Activated CD4-positive, CD25-positive, alpha-beta regulatory T cell (primary cell): ENCODE measurements at places on chromosomes 3 and 15.

DNA sequence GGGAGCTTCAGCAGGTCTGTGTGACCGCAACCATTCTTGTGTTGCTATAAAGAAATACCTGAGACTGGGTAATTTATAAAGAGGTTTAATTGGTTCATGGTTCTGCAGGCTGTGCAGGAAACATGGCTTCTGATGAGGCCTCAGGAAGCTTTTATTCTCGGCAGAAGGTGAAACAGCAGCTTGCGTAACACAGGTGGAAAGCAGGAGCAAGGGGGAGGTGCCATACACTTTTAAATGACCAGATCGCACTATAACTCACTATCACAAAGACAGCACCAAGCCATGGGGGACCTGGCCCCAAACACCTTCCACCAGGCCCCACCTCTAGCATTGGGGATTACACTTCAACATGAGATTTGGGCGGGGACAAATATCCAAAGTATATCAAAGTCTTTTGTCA lies 8.3 kb upstream of the CIB2 start:
- DNase-seq, result no peak

DNA sequence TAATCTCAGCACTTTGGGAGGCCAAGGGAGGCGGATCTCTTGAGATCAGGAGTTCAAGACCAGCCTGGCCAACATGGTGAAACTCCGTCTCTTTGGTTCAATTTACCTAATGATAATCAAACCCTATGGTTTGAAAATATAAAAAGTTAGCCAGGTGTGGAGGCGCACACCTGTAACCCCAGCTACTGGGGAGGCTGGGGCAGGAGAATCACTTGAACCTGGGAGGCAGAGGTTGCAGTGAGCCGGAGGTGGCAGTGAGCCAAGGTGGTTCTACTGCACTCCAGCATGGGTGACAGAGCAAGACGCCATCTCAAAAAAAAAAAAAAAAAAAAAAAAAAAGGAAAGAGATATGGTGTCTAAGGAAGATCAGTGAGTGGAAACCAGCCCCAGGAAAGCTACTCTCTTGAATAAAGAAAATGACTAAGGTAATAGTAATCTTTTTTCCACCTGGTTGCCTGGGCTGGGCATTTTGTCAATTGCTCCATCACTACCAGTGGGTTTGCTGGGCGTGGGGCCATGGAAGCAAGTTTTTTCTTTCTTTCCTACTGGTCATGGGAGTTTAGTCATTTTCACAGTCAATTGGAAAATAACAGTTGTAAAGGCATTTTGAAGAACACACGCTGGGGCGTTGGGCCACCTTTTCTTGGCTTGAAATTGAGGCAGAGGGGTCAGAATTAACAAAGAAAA lies 387.6 kb upstream of the RGMA start:
- no peak for DNase-seq

DNA sequence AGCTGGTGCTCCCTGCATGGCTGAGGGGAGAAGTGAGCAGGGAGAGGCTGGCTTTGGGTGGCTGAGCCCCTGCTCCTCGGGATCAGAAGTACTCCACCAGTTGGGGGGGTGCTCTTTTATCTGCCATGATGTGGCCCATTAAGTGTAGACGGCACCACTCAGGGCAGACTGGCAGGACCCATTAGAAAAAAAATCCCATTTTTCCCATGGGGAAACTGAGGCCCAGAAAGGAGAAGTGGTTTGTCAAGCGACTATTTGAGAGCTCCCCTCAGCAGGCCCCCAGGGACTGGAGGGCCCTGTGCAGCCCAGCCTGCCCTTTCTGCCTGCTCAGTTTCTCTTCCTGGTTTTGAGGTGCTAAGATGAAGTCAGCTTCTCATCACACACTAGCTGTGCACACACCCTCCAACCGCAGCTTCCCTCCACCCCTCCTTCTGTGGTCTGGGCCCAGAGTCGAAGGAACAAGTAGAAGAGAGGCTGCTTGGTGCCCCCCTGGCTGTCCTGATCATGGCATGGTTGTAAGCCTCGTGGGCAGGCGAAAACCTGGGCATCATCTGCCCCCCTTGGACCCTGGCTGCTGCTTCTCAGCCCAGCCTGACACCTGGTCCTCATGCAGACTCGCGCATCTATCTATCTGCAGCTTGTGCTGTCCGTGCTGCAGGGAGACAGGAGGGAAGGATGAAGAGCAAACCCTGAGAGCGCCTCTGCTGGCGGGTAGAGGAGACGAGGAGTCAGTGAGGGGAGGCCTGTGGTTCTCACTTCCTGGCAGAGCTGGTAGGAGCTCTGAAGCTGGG lies 5.6 kb downstream of the CSK start:
- DNase-seq, result peak; percentile 67

DNA sequence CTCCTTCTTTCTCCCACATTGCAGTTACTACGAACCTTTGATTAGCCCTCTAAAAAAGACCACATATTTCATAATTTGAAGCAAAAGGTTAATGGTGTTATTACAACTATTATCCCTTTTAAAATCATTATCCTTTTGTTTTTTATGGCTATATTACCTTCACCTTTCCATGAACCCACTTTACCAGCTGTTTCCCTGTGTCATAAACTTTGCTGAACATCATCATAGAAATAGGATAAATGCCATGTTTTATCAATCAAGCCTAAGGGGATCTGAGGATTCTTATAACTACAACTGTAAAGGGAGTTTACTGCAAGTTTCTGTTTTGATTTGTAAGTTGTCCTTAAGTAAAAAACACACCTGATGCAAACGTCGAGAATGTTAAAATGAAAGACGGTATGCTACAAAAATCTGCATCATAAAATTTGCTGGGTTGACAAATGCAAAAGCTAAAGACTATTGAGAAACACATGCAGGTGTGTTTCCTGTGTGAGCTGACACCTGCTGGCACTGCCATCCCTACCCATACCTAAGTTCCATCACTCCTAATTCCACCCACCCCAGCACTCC lies 39.1 kb upstream of the ARRDC4 start:
- no peak for DNase-seq

DNA sequence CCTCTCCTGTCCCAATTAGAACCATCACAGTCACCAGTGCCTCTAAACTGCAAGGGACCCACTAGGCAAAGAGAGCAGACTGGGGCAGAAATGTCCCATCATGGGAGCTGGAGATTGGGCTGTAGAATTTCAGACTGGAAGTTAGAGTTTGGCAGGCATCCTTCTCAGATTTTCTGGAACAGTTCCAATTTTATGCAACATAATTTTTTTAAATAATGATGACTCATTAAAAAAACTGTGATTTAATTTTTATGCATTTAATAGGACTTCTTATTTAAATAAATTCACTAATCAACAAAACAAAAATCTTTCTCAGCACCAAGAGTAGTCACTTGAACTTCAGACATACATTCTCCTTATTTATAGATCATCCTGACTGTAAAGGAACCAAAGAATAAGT lies 84.6 kb upstream of the SLC7A14 start:
- no peak for DNase-seq

GRCh38 chr15:88574655-88575054 lies 28.2 kb upstream of the DET1 start:
- no peak for DNase-seq

GRCh38 chr3:192444096-192444790 lies 283.1 kb downstream of the FGF12 start:
- no peak for DNase-seq

DNA sequence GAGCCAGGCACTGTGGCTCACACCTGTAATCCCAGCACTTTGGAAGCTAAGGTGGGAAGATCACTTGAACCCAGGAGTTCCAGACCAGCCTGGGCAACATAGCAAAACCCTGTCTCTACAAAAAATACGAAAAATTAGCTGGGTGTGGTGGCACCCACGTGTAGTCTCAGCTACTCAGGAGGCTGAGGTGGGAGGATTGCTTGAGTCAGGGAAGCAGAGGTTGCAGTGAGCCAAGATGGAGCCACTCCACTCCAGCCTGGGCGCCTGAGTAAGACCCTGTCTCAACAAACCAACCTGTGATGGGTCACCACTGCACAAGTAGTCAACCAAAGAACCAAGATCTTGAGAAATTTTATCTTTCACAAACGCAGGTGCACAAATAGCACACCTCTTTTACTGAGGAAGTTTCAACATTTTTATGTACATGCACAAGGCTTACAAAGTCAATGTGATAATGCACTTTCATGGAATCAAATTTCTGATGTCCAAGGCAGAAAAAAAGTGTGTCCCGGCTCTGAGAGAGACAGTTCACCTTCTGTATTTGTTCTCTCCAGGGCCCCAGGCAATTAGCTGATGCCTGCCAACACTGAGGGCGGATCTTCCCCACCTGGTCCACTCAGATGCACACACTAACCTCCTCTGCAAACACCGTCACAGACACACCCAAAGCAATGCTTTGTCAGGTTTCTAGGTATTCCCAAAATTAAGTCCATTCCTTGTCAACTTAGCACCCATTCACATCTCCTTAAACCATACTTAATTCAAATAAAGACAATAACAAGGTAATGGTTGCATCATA lies 12.4 kb downstream of the ACAA1 start:
- DNase-seq, result no peak

DNA sequence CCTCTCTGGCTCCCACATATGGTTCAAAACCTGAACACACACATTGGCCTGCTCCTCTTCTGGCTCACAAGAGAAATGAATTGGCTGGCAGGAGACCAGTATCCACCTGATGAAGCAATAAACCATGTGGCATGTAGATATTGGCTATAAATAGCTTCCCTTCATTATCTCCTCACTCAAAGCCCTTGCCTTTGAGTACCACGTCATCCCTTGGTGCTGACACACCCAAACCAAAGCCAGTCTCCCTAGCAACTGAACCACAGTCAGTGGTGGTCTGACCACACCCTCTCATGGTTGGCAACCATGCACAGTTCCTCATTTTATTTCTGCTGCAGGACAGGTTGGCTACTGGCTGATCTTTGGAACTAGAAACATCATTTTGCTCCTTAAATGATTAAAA lies 98.8 kb downstream of the ZNF621 start:
- DNase-seq, result no peak

- no peak for DNase-seq
These were observed 9.9 kb downstream of the PDIA5 start for GRCh38 chr3:123076496-123077418.

DNA sequence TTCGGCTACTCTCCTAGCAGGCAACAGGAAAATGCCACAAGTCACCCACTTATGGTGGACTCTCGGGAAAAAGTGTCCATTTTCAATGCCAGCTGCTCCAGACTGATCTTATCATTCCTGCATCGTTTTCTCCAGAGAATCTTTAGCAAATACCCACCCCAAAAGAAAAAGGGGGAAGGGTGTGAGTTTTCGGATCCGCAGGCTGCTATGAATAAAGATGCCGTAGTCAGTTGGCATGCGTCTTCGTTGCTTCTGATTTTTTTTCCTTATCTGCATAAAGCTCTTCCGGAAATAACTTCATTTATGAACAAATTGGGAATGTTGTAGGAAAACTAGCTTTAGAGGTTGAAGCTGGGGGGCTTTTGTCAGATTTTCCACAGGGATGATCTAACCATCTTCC lies 22.4 kb upstream of the VILL start:
- no peak for DNase-seq

DNA sequence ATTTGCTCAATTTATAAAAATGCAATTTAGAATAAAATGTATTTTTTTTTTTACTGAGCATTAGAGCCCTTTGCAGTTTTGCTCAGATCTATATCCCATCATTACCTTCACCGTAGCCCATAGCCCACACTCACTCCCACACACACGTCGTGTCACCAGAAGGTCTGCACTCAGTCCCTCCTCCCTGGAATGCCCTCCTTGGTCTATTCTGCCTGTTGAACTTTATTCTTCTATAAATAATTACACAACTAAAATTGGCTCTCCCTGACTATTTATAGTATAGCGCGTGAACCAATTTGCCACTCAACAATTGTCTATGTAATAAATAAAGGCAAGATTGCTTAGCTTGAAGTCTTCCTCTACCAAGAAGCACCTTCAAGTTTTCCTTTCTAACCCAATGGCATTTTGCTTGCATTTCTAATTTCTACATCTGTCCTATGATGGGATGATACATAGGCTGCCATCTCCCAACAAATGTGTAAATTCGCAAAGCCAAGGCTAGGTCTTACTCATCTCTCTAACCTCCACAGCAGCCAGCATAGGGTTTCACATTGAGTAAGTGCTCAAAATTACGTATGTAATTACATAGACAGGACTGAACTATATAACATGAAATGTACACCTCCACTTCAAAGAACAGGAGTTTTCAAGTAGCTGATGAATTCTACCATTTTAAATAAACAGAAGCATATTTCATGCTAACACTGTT lies 172.0 kb upstream of the HES1 start:
- no peak for DNase-seq

DNA sequence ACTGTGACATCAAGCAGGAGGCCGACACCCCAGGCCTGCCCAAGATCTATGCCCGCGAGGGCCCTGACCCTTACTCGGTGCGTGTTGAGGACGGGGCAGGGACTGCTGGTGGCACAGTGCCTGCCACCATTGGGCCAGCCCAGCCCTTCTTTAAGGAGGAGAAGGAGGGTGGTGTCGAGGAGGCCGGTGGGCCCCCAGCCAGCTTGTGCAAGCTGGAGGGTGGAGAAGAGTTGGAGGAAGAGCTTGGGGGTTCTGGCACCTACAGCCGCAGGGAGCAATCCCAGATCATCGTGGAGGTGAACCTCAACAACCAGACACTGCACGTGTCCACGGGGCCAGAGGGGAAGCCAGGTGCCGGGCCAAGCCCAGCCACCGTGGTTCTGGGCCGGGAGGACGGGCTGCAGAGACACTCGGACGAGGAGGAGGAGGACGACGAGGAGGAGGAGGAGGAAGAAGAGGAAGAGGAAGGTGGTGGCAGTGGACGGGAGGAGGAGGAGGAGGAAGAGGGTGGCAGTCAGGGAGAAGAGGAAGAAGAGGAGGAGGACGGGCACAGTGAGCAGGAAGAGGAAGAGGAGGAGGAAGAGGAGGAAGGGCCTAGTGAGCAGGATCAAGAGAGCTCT lies 5.4 kb downstream of the ZBTB47 start:
- DNase-seq, result no peak

GRCh38 chr3:53730576-53730975 lies 115.6 kb downstream of the CHDH start:
- DNase-seq, result no peak

DNA sequence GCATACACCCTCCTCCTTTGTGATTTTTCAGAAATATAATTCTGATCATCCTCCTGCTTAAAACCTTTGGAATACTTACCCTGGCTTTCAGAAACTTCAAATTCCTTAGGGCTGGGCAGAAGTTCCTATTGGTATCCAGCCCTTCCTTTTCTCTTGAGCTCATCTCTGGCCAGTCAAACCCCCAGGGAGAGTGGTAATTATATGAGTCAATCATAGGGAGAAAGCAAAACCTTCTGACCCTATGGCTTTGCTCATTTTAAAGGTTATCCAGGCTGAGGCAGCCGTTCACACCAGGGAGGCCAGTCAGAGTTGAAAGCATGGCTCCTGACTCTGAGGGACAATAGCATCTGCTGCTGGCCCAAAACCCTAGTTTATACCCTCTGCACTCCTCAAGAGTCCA lies 23.9 kb upstream of the CTNNB1 start:
- no peak for DNase-seq

GRCh38 chr3:35404571-35404970 lies 234.8 kb upstream of the ARPP21 start:
- DNase-seq, result no peak

GRCh38 chr3:100760377-100760776 lies 51.1 kb downstream of the TFG start:
- no peak for DNase-seq

GRCh38 chr3:157384031-157384430 lies 52.6 kb upstream of the PTX3 start:
- no peak for DNase-seq
